ENCODE measurements at places on chromosomes 6 and 20.

DNA sequence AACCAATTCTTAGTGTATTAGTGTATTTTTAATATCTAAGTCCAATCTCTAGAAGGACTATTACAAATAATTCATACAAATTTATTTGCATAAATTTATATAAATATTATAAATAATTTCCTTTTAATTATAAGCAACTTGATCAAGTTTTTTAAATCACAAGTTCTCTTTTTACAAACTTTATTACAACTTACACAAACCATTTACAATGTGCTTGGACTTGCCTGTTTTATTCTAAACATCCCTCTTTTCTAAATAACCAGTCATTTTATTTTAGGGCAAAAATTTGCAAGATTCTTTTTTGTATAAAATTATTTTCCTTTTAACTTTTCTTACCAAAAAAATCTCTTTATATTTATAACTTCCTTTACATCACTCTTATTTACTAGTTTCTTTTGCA is 83.5 kb upstream of the SYNCRIP start:
- no peak for DNase-seq

GRCh38 chr20:4959592-4959991 is 41.7 kb downstream of the SLC23A2 start:
- no peak for DNase-seq

- DNase-seq: no peak
Observed at GRCh38 chr6:126071000-126071647, 84.8 kb downstream of the TRMT11 start.

- DNase-seq: no peak
Observed at GRCh38 chr6:125853168-125853567, 62.4 kb downstream of the NCOA7 start.

GRCh38 chr6:105135056-105135455 is 44.8 kb downstream of the POPDC3 start:
- no peak for DNase-seq

DNA sequence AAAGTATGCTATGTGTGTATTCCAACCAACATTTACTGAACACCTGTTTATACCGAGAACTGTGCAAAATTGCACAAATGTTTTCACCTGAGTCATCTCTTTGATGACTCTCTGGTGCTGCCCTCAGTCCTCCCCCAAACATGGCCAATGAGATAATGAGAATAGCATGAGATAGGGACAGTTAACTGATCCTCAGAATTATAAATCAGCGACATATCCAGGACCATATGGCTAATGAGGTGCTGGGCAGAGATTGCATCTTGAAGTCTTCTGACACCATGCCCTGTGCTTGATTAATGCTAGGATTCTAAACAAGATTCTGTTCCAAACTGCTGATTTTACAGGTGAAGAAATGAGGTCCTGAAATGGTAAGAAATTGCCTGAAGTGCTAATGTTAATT is 13.0 kb downstream of the CLVS2 start:
- no peak for DNase-seq

- peak; percentile 44 for DNase-seq
Observed at GRCh38 chr6:107491760-107492660, 2.1 kb downstream of the SOBP start.

GRCh38 chr20:18056174-18057100 is 1.3 kb downstream of the OVOL2 start:
- no peak for DNase-seq

GRCh38 chr20:10137533-10137932 is 81.1 kb upstream of the SNAP25 start:
- DNase-seq: no peak

Data from astrocyte of the cerebellum (primary cell).